ENCODE measurements at places on chromosomes 1 and 21.

- no peak for DNase-seq
Observed at GRCh38 chr1:9821710-9822109, 2.1 kb downstream of the CLSTN1 start.

GRCh38 chr1:10848109-10848684, 51.8 kb upstream of the CASZ1 start:
- DNase-seq: no peak

DNA sequence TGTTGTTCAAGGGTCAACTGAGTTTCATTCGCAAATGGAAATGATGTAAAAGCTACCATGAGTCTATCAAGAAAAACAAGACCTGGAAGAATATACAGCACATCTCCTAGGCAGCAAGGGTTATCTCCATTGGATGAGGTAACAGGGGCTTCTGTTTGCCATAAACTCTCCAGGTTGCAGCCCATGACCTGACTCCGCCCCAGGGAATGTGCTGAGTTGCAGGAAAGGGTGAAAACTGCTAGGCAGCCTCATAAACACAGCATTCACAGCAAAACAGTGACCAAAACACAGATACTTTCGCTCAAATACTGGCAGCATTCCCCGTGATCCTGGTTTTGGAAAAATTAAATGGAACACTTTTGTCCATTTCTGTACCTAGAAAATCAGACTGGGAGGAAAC, 20.2 kb upstream of the ACTA1 start:
- no peak for DNase-seq

GRCh38 chr21:36705679-36706481, 7.0 kb downstream of the SIM2 start:
- no peak for DNase-seq

DNA sequence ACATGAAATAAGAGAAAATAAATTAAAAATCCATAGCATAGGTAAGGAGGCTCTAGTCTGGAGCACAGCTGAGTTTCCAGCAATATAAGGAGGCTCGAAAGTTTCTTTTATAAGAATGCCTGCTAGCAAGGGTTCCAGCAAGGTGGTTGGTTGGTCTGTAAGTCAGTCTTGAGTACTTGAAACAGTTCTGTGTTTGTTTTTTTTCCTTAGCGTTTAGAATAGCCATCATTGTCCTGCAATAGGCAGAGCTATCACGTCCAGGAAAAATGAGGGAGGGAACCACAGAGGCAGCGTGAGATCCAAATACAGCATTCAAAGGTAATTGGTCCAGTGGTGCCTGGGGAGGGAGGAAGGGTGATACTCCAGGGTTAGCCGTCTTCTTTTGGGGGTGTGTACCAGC, 8.4 kb downstream of the UBE2Q1 start:
- DNase-seq: no peak
